ENCODE measurements at places on chromosomes 12 and 14.

- DNase-seq, result no peak
Observed at GRCh38 chr14:21539189-21539940, 13.2 kb upstream of the SALL2 start.

DNA sequence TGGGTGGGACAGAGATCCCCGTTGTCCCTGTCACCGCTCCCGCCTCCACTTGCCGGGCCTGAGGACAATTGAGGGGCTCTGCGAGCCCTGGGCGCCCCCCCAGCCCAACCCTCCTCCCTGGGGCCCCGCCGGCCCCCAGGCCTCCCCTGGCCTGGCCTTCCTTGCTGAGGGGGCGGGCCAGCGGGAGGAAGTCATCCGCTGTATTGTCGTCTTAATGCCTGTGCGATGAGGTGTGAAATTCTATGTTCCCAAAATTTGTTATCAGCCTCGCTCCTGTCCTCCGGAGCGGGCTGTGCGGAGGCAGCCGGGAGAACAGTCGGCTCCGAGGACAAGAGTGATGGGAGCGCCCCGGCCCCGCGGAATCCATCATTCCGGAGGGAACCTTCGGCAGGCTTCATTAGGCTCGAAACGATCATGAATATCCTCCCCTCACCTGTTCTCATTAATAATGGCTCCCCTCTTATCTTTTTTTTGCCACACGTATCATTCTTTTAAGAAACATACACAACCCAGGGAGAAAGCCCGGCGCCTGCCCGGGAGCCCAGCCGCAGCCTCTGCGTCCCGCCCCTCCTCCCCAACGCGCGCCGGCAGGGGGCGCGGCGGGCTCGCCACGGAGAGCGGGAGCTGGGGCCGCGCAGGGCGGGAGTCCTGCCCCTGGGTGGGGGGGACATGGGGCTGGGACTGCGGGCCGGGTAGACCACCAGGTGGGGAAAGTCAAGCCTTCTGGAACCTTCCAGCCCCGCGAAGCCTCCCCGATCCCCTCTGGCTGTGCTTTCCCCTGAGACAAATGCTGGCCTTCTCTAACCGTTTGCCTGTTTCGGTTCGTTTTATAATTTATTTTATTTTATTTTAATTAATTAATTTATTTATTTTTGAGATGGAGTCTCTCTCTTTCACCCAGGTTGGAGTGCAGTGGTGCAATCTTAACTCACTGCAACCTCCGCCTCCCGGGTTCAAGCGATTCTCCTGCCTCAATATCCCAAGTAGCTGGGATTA lies 17.1 kb upstream of the DLK1 start:
- peak; percentile 24 for DNase-seq

DNA sequence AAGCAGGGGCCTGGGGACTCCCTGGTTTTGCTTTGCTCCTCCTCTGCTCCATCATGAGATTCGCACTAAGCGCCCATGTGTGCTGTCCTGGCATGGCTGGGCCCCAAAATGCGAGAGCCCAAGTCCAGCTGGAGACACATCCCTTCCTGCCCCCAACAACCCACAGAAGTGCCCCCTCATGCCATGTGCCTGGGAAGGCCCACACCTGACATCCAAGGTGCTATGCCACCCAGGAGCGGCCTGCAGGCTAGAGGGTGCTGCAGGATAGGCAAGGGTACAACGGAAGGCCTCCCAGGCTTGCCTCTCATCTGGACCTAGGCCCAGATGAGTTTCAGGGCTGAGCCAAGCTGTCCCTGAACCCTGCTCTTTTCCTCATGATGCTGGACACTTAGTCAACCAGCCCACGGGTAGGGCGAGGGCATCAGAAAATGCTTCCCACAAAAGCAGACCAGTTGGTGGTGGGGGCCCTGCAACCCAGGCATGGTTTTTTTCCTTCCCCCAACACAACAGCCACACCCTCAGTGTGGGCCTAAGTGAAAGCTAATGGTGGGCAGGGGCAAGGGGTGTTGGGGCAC lies 13.2 kb upstream of the KRT80 start:
- no peak for DNase-seq

- DNase-seq, result no peak
Observed at GRCh38 chr12:53713516-53713915, 13.7 kb downstream of the CALCOCO1 start.

DNA sequence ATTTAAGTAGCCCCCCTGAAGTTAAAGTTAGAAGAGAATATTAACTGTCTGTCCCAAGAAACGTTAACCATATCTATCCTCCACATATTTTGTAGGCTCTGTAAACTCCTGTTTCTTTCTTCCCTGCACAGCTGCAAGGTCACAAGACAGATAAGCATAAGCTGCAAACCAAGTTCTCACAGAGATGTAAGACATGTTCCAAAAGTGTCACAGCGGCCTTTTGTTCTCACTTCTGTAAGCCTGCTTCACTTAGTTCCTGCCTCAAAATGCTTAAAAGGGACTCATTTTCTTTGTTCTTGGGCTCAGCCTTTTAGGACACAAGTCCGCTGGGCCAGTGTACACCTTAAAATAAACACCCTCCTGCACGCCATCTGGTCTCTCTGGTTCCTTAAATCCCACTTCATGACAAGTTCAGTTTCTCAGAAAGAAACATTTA lies 3.2 kb downstream of the RNASE1 start:
- DNase-seq, result no peak
